Kidney tubule cell (primary cell): ENCODE measurements at places on chromosomes 11 and 22.

DNA sequence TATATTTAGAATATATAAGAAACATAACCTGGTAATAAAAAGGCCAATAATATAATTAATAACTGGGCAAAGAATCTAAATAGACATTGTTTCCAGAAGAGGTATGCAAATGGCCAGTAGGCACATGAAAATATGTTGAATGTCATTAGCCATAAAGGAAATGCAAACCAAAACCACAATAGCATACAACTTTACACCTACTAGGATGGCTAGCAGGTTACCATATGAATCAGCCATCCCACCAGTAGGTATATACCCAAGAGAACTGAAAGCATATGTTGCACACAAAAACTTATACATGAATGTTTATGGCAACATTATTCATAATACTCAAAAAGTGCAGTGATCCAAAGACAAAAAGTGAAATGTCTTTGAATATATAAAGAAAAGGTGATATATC, 2.7 kb upstream of the OR2D2 start:
- DNase-seq, result no peak

- no peak for DNase-seq
Measured at GRCh38 chr22:39185601-39186012, 33.1 kb upstream of the CBX7 start.

- no peak for DNase-seq
Measured at GRCh38 chr22:24990344-24990905, 37.9 kb downstream of the KIAA1671 start.

GRCh38 chr11:13098063-13098462, 88.9 kb downstream of the RASSF10 start:
- peak; percentile 42 for DNase-seq

- no peak for DNase-seq
Measured at GRCh38 chr11:23124249-23124648, 264.0 kb upstream of the CCDC179 start.

DNA sequence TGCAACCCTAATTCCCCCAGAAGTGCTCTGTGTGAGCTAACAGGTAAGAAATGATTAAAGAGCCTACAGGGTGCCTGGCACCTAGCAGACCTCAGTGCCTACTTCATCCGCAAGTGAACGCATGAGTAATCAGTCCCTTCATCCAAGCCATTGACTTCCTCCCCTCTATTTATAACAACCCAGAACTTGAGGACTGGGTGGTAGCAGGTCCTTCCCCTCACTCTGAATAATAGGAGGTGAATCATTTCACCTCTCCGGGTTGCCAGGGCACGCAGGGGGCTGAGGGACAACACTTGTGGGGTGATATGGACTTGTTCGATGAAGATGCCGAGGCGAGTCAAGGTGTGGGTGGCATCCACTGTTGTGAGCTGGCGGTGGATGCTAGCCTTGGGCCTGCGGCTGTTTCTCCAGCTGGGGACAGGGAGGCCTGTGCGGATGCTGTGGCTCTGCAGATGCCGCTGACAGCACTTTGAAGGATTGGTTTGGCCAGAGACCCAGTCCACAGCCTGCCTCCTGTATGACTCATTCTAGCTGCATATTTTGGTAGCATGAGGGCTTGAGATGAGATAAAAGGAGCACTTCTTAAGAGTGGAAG, 11.7 kb upstream of the SORL1-AS1 start:
- peak; percentile 87 for DNase-seq

- no peak for DNase-seq
Measured at GRCh38 chr11:113885897-113886296, 10.5 kb upstream of the USP28 start.

- no peak for DNase-seq
Measured at GRCh38 chr11:84194696-84195095, 908.5 kb upstream of the CCDC90B start.

GRCh38 chr11:12625438-12626071, 48.7 kb upstream of the TEAD1 start:
- DNase-seq, result no peak

DNA sequence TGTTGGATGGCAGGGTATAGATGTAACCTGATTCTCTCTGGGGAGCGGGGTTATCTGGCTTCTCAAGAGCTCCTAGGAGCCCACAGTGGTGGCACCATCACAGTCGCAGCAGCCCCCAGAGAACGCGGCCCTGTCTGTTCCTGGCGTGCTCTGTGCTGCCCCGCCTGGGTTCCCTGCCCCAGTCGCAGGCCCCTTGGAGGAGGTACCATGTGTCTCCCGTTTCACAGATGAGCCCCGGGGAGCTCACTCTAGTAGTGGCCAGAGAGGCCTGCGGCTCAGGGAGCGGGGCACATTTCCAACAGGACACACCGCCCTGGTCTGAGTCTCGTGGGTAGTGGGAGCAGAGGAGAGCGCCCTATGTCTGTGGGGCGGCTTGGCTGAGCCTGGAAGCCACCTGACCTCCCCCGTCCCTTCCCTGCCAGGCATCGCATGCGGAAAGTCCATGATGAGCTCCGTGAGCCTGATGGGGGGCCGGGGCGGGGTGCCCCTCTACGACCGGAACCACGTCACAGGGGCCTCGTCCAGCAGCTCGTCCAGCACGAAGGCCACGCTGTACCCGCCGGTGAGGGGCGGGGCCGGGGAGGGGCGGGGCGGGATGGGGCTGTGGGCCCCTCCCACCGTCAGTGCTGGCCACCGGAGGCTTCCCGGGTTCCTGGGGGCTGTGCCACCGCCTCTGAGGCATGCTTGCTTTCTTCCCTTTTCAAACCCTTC, 21.0 kb upstream of the PPP6R3 start:
- DNase-seq, result no peak

GRCh38 chr22:48089601-48090331, 1327.3 kb downstream of the TBC1D22A start:
- no peak for DNase-seq

DNA sequence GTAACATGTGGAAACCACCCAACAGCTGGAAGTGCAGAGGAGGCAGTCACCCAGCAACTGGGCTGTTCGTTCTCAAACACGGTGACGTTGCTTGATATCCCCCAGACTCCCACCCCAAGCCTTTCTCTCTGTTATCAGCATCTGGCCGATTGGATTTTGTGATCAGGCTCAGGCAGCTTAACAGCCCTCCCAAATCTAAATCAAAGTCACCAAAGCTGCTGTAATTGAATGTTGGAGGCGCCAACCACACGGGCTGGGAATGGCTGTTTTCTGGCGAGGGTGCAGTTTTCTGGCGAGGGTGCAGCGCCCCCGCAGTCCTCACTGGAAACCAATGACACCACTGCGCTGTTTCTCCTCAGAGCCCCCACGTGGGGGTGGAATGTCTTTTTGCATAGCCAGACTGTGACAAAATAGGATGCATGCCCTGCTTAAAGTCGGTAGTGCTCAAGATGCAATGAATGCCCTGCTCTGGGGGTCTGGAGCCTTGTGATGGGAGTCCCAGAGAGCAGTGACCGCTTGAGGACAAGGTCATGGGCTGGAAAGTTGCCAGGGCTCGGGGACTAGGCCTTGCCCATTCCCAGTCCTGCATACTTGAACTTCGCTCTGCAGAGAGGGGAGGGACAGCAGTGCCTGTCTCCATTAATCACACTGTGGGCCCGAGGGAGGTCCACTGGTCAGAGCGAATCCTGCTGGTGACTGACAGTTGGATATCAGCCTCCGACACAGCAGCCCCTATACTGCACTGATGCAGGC, 105.3 kb downstream of the MORC2 start:
- DNase-seq, result no peak

DNA sequence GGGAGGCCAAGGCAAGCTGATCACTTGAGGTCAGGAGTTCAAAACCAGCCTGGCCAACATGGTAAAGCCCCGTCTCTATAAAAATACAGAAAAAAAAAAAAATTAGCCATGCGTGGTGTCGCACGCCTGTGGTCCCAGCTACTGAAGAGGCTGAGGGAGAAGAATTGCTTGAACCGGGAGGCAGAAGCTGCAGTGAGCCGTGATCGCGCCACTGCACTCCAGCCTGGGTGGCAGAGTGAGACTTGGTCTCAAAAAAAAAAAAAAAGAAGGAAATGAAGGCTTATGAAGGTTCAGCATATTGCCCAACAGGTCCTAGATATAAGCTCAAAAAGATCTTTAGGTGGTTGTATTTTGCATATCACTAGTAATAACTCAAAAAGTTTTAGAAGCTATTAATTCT, 10.2 kb downstream of the ATL3 start:
- DNase-seq, result no peak

- DNase-seq, result no peak
Measured at GRCh38 chr22:45896964-45897538, 79.9 kb downstream of the WNT7B start.

DNA sequence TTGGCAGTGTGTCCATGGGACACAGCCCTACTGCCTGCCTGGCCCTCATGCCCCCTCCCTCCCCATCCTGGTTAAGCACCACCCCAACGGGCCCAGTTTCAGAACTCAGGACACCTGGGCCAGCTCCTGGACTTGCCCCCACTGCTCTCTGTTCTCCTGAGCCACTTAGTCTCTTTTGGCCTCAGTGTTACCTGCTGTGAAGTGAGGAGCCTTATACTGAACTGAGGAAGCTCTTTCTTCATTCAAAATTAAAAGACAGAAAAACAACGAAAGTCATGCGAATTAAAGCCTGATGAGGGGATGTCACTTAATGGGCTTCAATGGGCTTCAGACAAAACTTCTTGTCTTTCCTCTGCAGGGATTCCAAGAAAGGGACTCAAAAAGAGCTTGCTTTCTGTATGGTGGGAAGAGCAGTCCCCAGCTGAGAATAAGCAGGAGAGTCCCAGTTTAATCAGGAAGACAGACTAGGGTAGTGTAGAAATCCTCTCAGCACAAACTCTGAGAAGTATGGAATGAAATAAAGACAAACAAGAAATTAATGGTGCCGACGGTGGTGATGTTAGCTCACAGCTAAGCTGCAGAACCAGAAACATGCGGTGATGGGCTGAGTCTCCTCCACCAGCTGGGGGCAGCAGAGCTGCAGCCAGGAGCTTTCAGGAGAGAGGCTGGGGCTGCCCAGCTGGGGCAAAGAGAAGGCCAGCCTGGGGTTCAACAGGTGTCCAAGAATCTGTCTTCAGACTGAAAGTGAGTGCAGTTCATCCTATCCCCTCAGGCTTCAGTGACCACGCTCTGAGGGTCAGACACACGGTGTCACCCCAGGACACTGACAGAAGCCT, 101.0 kb downstream of the GGTLC2 start:
- DNase-seq, result peak; percentile 58

DNA sequence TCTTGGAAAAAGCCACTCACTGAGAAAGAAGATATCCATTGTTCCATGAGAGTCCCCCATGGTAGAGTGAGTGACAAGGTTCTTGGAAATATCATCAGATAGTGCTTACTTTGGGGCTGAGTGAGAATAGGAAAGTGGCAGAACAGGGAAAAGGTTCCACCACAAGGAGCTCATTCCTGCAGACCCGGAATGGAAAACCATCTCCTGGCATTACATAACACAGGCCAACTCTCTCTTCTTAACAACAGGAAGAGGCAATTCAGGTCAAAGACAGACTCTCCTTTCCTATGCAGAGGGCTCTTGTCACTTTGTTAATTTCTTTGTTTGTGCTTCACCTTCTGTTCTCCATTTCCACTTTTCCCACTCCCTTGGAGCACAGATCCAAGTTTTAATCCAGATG, 259.7 kb downstream of the KIRREL3 start:
- DNase-seq, result no peak

GRCh38 chr11:35735411-35735810, 72.8 kb downstream of the TRIM44 start:
- DNase-seq, result no peak

- DNase-seq, result peak; percentile 78
Measured at GRCh38 chr11:9600644-9601036, 27.2 kb downstream of the WEE1 start.

GRCh38 chr11:29022676-29023075, 914.5 kb downstream of the METTL15 start:
- peak; percentile 45 for DNase-seq

GRCh38 chr11:11415901-11416300, 62.9 kb upstream of the CSNK2A3 start:
- peak; percentile 18 for DNase-seq

GRCh38 chr22:36385491-36386350, 2.0 kb downstream of the MYH9 start:
- no peak for DNase-seq

DNA sequence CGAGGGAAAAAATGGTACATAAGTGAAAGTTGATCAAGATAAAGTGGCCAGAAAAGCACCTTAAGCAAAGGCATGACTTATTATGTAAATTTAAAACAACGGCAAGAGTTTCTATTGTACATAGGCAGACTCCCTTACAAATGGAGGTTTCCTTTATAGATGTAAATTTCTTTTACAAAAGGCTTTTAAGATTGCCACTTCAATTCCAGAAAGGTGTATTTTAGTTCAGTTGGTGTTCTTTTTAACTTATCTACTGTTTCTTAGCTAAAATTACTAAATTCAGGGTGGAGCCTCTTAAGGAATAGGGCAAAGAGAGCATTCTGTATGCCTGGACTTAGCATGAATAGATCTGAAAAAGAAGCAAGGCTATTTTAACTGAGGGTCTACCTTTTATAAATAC, 24.9 kb upstream of the GNAZ start:
- no peak for DNase-seq
